ENCODE measurements at places on chromosomes 3 and 15. TPM values are rescaled to one million over a fixed set of nuclear protein-coding genes. Genes with fewer than 3 reads are reported as not detected.

- peak; percentile 73 for DNase-seq
These were observed 254.4 kb upstream of the ZPLD1 start for GRCh38 chr3:102180280-102180931.

DNA sequence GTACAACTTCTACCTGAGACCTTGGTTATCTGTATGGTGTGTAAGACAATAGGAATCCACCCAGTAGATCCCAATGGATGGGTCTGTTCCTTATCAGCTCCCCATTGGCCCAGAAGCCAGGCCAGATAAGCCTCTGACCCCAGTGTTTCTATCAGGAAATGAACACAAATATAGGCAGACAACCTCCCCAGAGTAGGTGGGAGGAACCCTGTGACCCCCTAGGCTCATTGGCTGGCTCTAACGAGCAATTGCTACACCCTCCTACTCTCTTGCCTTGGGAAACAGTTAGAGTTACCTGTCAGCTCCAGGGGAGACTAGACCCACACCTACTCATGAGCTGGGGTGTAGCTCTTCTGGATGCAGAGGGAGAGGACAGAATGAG, 299.9 kb downstream of the UACA start:
- DNase-seq: no peak

- DNase-seq: no peak
These were observed 213.2 kb downstream of the CADM2 start for GRCh38 chr3:85171976-85172375.

- no peak for DNase-seq
These were observed 54.4 kb upstream of the HERC1 start for GRCh38 chr15:63888146-63888545.

DNA sequence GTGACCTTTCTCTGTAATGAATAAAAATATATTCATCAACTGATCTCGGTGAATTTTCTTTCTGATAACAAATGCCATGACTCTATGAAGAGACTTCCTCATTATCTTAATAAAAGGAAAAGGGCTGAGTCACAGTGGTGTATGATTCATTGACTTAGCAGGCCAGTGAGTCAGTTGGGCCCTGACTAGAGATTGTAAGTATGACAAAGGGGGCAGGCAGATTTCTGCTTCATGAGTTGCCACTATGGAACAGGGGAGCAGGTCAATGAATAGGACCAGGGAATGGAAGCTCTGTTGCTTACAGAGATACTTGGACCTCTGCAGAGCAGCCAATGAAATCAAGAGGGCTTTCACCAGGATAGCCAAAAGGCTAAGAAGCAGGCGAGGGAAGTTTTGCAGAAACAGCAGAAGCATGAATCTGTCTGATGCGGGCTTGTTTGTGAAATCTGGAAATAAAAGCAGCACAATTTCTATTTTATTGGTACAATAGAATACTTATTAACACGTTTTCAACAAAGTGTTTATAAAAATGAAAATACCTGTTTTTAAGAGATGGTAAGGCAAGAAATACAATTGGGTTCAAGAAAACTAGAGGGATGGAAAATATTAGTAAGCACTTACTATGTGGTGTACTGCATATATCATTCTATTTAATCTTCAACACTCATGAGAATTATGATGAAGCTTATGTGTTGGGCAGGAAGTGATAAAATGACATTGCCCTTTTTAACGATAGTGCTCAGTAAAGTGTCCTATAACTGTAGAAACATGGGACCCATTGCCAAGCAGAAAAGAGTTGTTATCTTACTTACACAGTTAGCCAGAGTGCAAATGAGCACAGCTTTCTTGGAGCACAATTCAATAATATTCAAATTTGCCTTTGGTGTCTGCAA, 169.8 kb upstream of the MYRIP start:
- no peak for DNase-seq

- no peak for DNase-seq
These were observed 213.0 kb downstream of the MYRIP start for GRCh38 chr3:40022297-40022827.

The DZIP1L gene
- total RNA-seq: 27.6 TPM
